ENCODE measurements at places on chromosomes 4 and X. TPM values are rescaled to one million over a fixed set of nuclear protein-coding genes. Genes with fewer than 3 reads are reported as not detected.

Gene TFE3
- 12.8 TPM for polyA plus RNA-seq

Gene CTPS2
- polyA plus RNA-seq: 1.4 TPM

Gene UGT2B15
- not detected for polyA plus RNA-seq

Gene MAGEA8
- not detected for polyA plus RNA-seq

Gene CYSLTR1
- polyA plus RNA-seq: 46.2 TPM

DNA sequence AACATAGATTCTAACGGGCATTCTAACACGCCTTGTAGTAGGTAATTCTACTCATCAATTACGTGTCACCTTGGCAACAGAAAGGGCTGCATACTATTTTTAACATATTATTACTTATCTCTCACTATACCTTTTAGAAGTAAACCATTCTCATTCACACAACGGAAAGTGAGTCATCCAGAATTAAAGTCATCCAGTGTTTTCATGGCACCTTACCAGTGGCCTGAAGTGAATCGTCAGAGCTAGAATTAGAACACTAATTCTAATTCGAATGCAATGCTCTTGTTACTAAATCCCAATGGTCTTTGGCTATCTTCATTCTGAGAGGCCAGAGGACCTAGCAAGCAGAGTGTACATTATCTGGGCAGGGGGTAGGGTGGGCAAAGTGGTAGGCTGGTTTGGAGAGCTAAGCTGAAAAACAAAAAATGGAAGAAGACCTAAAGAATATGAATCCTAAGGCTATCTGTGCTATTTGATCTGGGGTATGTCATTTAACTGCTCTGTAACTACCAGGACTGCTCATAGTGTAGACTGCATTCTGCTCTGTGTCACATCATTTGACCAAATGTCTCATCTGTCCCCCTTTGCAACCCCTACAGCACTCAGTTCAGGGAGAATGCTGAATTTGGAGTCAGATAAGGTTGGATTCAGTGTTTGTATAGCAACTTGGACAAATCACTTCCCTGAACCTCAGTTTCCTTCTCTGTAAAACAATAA, 96.5 kb downstream of the HDAC8 start:
- no peaks in the 10 kb centered on the region for H3K4me1 ChIP-seq
- no peak for DNase-seq
- no peaks in the 10 kb centered on the region for H3K36me3 ChIP-seq
- H3K4me3 ChIP-seq: no peak overlapping the region
- no peak overlapping the region for H3K27ac ChIP-seq
- H3K27me3 ChIP-seq: no peaks in the 10 kb centered on the region

DNA sequence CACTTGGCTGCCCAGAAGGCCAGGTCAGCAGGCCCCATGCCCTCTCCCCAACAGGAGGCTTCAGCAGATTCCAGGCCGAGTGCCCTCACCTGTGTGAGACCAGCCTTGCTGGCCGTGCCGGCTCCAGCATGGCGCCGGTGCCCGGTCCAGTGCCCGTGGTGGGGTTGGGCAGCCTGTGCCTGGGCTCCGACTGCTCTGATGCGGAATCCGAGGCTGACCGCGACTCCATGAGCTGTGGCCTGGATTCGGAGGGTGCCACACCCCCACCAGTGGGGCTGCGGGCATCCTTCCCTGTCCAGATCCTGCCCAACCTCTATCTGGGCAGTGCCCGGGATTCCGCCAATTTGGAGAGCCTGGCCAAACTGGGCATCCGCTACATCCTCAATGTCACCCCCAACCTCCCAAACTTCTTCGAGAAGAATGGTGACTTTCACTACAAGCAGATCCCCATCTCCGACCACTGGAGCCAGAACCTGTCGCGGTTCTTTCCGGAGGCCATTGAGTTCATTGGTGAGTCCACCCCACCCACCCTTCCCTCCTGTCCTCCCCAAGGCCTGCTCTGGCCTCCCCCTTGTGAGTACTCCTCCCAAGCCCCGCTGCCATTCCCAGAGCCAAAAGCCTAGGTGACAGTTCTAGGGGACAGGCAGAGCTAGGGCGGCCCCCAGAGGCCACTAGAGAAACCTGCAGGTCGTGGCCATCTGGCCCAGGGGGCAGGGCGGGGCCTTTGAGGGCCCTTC, 2.3 kb downstream of the DUSP9 start:
- H3K4me3 ChIP-seq: no peak overlapping the region
- DNase-seq: peak; percentile 30
- no peaks in the 10 kb centered on the region for H3K36me3 ChIP-seq
- H3K27me3 ChIP-seq: peaks cover 14% of the 10 kb centered on the region

- peaks cover 50% of the 10 kb centered on the region for H3K36me3 ChIP-seq
- peak overlapping the region; percentile 82 for H3K27ac ChIP-seq
- H3K4me1 ChIP-seq: peaks cover 25% of the 10 kb centered on the region
- DNase-seq: peak; percentile 67
- no peak overlapping the region for H3K4me3 ChIP-seq
These were observed 46.9 kb upstream of the MSANTD1 start for GRCh38 chr4:3201718-3202702.

- H3K4me3 ChIP-seq: no peak overlapping the region
- H3K27me3 ChIP-seq: no peaks in the 10 kb centered on the region
- H3K36me3 ChIP-seq: no peaks in the 10 kb centered on the region
- DNase-seq: no peak
- no peak overlapping the region for H3K27ac ChIP-seq
These were observed 60.4 kb upstream of the MAGEA4 start for GRCh38 chrX:151852294-151852693.

DNA sequence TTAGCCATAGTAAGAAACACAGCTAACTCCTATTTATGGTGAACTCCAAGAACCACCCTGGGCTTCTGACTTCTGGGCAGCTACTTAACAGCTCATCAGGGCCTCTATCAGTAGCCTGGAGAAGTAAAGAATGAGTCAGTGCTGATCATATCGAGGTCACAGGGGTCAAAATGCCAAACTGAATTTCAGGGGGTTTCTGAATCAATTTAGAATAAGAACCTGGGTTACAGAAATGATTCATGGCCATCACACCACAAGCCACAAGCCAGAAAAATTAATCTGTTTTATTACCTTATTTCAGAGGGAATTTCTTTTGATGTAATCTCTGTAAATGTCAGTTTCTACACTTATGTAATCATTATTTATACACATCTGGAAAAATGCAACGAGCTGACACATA, 64.4 kb downstream of the CHST7 start:
- no peak overlapping the region for H3K4me3 ChIP-seq
- H3K27ac ChIP-seq: no peak overlapping the region
- H3K36me3 ChIP-seq: no peaks in the 10 kb centered on the region
- no peaks in the 10 kb centered on the region for H3K27me3 ChIP-seq

DNA sequence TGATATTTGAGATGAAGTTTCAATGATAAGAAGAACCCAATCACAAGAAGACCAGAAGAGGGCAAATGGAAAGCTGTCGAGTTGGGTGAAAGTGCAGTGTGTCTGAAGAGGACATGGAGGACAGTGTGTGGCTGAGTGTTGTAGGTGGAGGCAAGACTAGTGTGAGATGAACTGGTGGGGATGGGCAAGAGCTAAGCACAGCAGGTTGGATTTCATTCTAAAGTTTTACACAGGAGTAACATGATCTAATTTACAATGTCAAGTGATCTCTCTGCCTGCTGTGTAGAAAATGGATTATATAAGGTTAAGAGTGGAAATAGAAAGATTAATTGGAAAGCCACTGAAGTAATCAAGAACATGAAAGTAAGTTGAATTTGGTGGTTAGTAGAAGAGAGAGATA, 208.6 kb upstream of the ETNPPL start:
- no peak overlapping the region for H3K4me3 ChIP-seq
- DNase-seq: no peak
- H3K36me3 ChIP-seq: no peaks in the 10 kb centered on the region
- H3K27ac ChIP-seq: no peak overlapping the region
- H3K27me3 ChIP-seq: no peaks in the 10 kb centered on the region

DNA sequence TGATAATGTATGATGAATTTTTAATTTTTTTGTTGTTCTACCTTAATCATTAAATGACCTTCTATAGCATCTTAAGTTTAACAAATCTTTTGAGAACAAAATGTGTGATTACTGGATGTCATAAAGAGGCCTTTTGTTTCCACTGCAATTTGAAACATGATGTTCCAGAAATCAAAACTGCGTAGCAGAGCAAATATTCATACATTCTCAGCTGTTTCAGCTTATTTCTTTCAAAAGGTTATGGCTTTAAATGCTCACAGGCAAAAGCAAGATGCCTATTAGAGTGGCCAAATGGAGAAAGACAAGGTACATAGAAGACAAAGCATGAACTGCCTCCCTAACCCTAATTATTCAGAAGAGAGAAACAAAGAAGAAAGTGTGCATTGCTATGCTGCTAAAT, 233.0 kb upstream of the SLC7A11 start:
- H3K36me3 ChIP-seq: no peaks in the 10 kb centered on the region
- H3K27ac ChIP-seq: no peak overlapping the region
- no peak for DNase-seq
- no peaks in the 10 kb centered on the region for H3K4me1 ChIP-seq
- no peaks in the 10 kb centered on the region for H3K27me3 ChIP-seq

DNA sequence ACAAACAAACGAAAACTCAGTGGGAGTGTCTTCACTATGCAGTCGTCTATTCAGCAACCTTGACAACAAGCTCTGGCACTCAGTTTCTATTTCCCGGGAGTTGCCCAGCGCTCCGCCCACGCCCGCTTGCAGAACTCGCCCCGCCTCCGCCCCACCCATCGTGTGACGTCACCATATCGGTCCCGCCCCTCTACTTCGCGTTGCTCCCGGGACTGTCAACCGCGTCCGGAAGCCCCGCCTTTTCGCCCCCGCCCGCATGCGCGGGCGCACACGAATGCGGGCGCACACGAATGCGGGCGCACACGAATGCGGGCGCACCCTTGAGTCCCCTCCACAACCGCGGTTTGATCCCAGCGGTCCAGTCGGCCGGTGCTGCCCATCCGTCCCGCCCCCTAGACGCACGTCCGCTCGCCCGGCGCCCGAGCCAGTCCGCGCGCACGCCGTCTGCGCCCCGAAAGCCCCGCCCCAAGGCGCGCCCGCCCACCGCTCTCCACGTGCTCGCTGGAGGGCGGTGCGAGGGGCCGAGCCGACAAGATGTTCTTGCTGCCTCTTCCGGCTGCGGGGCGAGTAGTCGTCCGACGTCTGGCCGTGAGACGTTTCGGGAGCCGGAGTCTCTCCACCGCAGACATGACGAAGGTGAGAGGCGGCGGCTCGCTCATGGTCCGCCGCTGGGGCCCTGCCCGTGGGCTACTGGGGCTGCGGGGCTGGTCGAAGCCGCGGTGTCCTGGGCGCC, at the start of gene LAP3:
LAP3 (plus strand) TSS at position 267 of the 733 bp plus-strand sequence; CDS start at position 535, 268 bp downstream.
- peak within 1 kb of the TSS; percentile 85 for H3K27ac ChIP-seq
- H3K36me3 ChIP-seq: peaks cover 18% of the 10 kb centered on the region
- H3K4me3 ChIP-seq: peak within 1 kb of the TSS; percentile 88

- H3K27me3 ChIP-seq: no peaks in the 10 kb centered on the region
- H3K27ac ChIP-seq: no peak overlapping the region
- no peak overlapping the region for H3K4me3 ChIP-seq
- no peaks in the 10 kb centered on the region for H3K36me3 ChIP-seq
- DNase-seq: no peak
- H3K4me1 ChIP-seq: no peaks in the 10 kb centered on the region
These were observed 11.3 kb downstream of the SCD5 start for GRCh38 chr4:82787342-82787741.

DNA sequence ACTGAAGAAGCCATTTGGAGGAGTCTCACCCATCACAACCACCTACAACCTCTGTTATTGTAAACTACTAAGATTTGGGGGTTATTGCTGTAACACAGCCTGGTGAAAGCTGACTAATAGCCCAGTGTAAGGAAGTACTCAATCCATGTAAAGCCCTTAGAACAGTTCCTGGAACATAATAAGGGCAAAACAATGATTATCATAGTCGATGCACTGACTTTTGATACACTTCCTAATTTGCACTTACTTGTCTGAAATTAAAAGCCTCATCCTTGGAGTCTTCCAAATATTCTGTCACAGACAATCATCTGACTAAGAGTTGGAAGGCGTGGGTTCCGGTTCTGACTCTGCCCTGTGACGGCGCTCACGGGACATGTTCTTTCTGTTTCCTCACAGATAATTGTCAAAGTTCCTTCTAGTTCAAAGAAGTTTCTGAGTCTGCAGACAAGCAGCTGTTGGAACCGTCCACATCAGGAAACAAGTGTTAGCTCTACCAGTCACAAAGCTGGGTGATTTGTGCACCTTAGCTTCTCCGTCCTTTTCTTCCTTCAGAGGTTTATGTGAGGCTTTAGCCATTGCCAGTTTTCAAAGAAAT, 33.4 kb upstream of the RASGEF1B start:
- no peaks in the 10 kb centered on the region for H3K36me3 ChIP-seq

DNA sequence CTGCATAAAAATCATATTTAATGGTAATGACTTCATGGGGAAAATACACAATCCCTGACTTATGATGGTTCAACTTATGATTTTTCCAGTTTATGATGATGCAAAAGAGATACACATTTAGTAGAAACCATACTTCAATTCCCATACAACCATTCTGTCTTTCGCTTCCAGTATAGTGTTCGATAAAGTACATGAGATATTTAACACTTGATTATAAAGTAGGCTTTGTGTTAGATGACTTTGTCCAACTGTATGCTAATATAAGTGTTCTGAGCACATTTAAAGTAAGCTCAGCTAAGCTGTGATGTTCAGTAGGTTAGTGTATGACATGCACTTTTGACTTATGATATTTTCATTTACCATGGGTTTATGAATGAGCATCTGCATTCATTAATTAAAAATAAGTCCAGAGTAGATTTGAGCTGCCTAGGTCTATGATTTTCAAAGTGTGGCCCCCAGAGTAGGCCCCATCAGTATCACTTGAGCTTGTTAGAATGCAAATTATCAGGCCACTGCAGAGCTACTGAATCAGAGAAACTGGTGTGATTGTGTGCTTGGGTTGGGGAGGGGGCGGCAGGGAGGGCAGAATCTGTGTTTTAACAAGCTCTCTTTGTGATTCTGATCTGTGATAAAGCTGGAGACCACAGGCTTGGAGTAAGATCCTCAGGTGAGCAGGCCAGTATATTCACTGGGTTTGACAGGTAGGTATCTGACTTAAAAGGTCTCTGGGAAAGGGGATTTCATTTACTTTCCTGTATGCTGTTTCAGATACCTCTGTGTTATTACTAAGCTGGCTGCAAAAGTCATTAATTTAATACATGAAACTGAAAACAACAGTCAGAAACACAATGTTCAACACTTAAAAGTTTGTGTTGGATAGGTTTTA, 8.4 kb downstream of the ATP10D start:
- no peak overlapping the region for H3K4me3 ChIP-seq
- no peaks in the 10 kb centered on the region for H3K36me3 ChIP-seq
- no peak for DNase-seq
- no peaks in the 10 kb centered on the region for H3K27me3 ChIP-seq

DNA sequence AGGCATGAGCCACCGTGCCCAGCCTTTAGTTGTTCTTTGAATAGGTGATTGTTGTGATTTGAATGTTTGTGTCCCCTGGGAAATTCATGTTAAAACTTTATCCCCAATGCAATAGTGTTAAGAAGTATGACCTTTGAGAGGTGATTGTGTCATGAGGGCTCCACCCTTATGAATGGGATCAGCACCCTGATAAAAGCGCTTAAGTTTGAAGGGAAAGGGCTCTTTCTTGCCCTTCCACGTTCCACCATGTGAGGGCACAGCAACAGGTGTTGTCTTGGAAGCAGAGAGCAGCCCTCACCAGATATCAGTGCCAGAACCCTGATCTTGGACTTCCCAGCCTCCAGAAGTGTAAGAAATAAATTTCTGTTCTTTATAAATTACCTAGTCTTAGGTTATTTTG, 33.7 kb upstream of the RP2 start:
- no peaks in the 10 kb centered on the region for H3K27me3 ChIP-seq
- no peak overlapping the region for H3K27ac ChIP-seq
- H3K4me3 ChIP-seq: no peak overlapping the region
- no peaks in the 10 kb centered on the region for H3K36me3 ChIP-seq
- no peak for DNase-seq
